ENCODE measurements at places on chromosomes 7 and 10.

- peak; percentile 30 for DNase-seq
Measured at GRCh38 chr7:94374721-94375566, 19.8 kb upstream of the COL1A2 start.

GRCh38 chr7:25636871-25637283 is 408.6 kb upstream of the NPVF start:
- DNase-seq: no peak

GRCh38 chr10:89651205-89651915 is 6.3 kb upstream of the PANK1 start:
- no peak for DNase-seq

- no peak for DNase-seq
Measured at GRCh38 chr7:66050990-66051448, 24.6 kb upstream of the ASL start.

- DNase-seq: no peak
Measured at GRCh38 chr7:100674411-100675104, 1.0 kb downstream of the GNB2 start.

DNA sequence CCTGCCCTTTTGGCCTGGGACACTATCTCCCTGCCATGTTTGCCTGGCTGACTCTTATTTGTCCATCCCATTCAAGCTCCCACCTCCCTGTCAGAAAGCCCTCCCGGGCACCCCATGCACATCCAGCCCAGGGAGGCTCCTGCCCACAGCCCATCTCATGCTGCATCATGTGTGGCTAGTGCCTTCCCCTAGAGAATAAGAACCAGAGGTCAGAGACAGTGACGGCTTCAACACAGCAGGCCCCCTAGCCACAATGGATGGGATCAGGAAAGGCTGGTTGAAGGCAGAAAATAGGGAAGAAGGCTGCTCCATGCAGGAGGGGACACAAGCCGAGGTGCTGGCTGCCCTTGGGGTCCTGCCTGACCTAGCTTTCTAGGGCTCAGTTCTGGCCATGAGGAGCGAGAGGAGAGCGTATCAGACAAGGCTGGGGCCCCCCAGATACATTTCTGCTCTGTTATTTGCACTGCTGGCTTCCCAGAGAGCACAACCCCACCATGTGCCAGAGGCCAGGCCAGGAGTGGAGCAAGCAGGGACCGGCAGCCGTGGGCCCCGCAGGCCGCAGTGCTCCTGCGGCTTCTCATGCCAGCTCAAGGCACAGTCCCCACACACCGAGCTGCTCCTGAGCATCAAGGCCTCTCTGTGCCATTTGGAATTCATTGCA is 161.1 kb upstream of the ZMIZ1 start:
- DNase-seq: no peak

- no peak for DNase-seq
Measured at GRCh38 chr10:22617516-22617915, 96.9 kb downstream of the PIP4K2A start.

- no peak for DNase-seq
Measured at GRCh38 chr10:112716076-112716475, 234.0 kb upstream of the TCF7L2 start.

Data from WTC11 (cell line).